ENCODE measurements at places on chromosomes 7 and 10.

DNA sequence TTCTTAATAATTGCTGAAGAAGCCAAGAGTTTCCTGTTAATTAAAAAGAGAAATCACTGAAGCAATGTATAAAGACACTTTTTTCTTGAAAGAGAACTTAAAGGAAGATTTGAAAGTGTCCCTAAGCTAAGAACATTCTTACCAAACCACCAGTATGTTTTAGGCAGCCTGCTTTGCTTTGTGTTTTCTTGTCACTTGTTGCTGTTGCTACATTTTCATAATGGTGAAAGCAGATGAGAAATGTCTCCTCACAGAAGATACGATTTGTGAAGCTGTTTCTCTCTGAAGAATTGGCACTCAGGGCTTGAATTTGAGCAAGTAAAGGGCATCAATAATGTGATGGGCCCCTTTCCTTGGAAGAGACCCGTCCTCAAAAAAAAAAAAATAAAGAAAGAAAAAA is 30.9 kb downstream of the TCF7L2 start:
- H3K4me1 ChIP-seq: peaks cover 6% of the 10 kb centered on the region
- no peak for DNase-seq
- no peaks in the 10 kb centered on the region for H3K36me3 ChIP-seq
- H3K4me3 ChIP-seq: no peak overlapping the region
- H3K27ac ChIP-seq: no peak overlapping the region

DNA sequence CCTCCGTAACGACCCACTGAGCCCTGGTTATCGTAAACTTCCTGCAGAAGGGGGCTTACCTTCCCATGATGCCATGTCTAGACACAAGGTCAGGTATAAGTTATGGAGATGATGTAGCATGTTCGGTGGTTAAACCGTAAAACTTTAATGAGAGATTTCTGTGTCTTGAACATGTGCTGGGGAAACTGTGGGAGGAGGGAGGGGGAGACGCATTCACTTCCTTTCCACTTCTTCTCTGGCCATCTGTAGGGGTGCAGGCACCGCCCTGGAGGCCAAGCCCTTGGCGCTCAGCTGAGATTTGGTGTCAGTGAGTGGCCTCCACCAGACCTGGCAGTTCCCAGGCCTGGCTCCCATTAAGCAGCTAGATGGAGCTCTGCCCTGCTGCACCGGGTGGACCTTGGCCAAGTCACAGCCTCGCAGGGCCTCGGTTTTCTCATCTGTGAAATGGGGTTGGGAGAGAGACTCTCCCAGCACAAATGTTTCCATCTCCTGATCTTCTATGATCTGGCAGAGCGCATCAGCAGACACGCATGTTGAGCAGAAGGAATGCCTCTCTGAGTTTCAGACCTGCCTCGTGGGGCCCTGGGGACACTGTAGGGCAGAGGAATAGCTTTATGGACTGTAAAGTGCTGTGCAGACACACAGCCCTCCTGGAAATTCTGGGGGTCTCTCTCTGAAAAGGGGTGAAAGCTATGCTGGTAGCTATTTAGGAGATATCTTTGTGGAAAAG is 106.0 kb downstream of the COL26A1 start:
- DNase-seq: no peak
- H3K27ac ChIP-seq: no peak overlapping the region
- H3K4me3 ChIP-seq: no peak overlapping the region
- H3K4me1 ChIP-seq: no peaks in the 10 kb centered on the region
- H3K27me3 ChIP-seq: no peaks in the 10 kb centered on the region

DNA sequence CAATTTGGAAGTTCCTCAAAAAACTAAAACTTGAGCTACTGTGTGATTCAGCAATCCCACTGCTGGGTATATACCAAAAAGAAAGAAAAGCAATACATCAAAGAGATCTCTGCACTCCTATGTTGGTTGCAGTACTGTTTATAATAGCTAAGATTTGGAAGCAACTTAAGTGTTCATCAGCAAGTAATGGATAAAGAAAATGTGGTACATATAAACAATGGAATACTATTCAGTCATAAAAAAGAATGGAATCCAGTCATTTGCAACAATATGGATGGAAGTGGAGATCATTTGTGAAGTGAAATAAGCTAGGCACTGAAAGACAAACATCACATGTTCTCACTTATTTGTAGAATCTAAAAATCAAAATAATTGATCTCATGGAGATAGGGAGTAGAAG is 16.5 kb upstream of the IMMP2L start:
- no peak for DNase-seq
- no peaks in the 10 kb centered on the region for H3K36me3 ChIP-seq
- no peak overlapping the region for H3K27ac ChIP-seq
- H3K4me3 ChIP-seq: no peak overlapping the region
- H3K27me3 ChIP-seq: no peaks in the 10 kb centered on the region

DNA sequence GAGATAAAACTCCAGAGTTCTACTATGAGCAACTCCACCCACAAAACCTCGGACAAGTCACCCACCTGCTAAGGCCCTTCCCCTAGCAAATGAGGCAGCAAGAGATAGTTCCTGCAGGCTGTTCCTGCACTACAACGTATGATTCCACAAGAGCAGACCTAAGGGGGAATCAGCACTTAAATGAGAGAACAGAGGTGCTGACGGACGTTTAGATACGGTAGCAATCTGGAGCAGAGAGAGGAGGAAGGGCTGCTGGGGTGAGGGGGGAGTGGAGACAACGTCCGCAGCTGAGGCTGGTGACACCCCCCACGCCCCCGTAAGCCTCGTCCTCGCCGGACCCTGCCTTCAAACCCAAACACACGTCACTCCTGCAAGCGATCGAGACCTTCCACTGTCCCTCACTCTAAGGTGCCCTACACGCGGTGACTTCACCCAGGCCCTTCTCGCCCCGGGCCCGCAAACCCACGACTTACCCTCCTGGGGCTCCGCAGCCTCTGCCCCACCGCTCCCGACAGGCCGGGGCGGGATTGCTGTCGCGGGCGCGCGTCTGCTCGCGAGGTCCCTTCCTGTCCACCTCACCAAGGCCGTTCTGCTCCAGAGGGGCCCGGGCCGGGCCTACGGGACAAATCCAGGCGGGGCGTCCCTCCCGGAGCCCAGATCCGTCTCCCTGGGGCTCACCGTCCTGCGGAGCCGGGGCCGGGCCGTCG is 635 bp downstream of the ZNF12 start:
- no peaks in the 10 kb centered on the region for H3K27me3 ChIP-seq
- peaks cover 17% of the 10 kb centered on the region for H3K4me1 ChIP-seq
- peak overlapping the region; percentile 91 for H3K27ac ChIP-seq
- no peak for DNase-seq

GRCh38 chr7:6186577-6186976 is 85.8 kb downstream of the CYTH3 start:
- DNase-seq: no peak
- H3K4me3 ChIP-seq: no peak overlapping the region
- H3K27me3 ChIP-seq: no peaks in the 10 kb centered on the region
- H3K4me1 ChIP-seq: no peaks in the 10 kb centered on the region

- H3K27ac ChIP-seq: no peak overlapping the region
- H3K27me3 ChIP-seq: no peaks in the 10 kb centered on the region
- no peak for DNase-seq
- no peaks in the 10 kb centered on the region for H3K4me1 ChIP-seq
- H3K36me3 ChIP-seq: no peaks in the 10 kb centered on the region
These were observed 85.9 kb upstream of the LANCL2 start for GRCh38 chr7:55279080-55279845.

- no peaks in the 10 kb centered on the region for H3K4me1 ChIP-seq
- no peaks in the 10 kb centered on the region for H3K36me3 ChIP-seq
- H3K27ac ChIP-seq: no peak overlapping the region
These were observed 7.8 kb upstream of the DLX6 start for GRCh38 chr7:96997512-96998032.

- DNase-seq: no peak
- peaks cover 49% of the 10 kb centered on the region for H3K4me1 ChIP-seq
- H3K36me3 ChIP-seq: no peaks in the 10 kb centered on the region
- H3K27me3 ChIP-seq: no peaks in the 10 kb centered on the region
- peak overlapping the region; percentile 25 for H3K27ac ChIP-seq
These were observed 2.6 kb downstream of the ANKRD2 start for GRCh38 chr10:97575127-97575668.
